ENCODE measurements at places on chromosomes 13 and 19.
A peak's percentile ranks its signal among the peaks of the same experiment; 100 is the strongest.

DNA sequence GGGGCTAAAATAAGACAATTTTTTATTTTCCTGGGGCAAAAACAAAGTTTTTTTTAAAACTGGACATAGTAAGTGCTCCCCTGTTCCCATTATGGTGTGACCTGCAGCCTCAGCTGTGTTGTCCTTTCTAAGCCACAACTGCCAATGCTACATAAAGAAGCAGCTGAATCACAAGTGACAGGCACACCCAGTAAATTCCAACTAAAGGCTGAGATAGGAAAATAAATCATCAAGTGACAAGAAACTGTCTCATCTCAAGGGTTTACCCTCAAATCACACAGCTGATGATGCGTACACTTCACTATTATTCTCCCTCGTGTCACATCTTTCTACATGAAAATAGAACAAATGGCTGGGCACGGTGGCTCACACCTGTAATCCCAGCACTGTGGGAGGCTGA, 28.7 kb downstream of the STK24 start:
- no peak for DNase-seq

DNA sequence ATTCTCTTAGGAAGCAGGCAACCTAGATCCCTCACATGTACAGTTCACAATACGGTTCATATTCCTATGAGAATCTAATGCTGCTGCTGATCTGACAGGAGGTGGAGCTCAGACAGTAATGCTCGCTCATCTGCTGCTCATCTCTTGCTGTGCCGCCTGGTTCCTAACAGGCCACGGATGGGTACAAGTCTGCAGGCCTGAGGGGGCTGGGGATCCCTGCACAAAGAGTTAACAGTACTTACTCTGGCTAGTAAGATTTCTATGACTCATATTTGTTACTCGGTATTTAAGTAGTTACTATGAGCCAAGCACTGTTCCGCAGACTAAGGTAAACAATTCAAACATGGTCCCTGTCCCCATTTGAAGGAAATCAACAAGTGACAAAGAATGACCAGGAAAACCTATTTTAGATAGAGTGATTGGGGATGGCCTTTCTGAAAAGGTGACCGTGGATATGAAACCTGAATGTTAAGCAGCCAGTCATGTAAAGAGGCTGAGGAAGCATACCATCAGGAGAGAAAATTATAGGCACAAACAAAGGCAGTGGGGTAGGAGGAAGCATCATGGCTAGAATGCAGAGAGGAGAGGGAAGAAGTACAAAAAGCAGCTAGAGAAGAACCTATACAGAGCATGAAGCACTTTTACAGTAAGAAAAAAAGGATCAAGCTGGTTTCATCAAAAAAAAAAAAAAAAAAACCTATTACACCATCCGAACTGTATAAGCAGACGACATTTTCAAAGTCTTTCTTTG, 20.6 kb upstream of the WBP4 start:
- DNase-seq, result no peak

- DNase-seq, result no peak
Observed at GRCh38 chr13:97629601-97630272, 195.8 kb downstream of the RAP2A start.

GRCh38 chr13:22194106-22194805, 523.4 kb downstream of the FGF9 start:
- no peak for DNase-seq

DNA sequence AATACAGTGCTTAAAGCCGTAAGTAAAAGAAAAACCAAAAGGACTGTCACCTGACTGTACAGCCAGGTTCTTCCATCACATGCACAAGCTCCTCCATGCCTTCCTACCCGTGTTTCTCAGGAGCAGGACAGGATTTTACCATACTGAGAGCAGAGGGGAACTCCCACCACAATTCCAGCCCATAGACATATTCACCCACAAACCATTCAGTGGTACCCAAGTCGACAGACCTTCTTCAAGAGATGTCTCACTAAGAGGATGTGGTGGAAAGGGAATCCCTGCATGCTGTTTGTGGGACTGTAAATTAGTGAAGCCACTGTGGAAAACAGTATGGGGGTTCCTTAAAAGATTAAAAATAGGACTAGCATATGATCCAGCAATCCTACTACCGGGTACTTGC, 66.9 kb upstream of the DOCK9 start:
- DNase-seq, result no peak

GRCh38 chr13:92896842-92897241, 329.8 kb upstream of the GPC6 start:
- DNase-seq, result peak; percentile 42

DNA sequence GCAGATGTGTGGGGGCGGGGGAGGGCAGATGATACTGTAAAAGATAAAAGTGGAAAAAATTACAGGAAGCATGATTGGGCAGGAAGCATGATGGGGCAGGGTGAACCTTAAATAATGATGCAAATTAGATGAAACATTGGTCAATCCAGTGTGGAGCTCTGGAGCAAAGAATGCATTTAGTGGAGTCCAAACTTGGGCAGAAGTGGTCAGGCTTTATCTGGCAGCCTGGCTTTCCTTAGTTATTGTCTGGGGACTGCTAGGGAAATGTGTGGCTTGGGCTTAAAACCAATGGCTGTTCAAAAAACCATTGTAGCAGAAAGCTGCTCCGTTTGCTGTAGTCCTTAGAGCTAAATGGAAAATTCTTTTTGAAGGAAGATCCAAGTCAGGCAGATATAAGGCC, 1077.3 kb upstream of the MIR17HG start:
- DNase-seq, result peak; percentile 25

DNA sequence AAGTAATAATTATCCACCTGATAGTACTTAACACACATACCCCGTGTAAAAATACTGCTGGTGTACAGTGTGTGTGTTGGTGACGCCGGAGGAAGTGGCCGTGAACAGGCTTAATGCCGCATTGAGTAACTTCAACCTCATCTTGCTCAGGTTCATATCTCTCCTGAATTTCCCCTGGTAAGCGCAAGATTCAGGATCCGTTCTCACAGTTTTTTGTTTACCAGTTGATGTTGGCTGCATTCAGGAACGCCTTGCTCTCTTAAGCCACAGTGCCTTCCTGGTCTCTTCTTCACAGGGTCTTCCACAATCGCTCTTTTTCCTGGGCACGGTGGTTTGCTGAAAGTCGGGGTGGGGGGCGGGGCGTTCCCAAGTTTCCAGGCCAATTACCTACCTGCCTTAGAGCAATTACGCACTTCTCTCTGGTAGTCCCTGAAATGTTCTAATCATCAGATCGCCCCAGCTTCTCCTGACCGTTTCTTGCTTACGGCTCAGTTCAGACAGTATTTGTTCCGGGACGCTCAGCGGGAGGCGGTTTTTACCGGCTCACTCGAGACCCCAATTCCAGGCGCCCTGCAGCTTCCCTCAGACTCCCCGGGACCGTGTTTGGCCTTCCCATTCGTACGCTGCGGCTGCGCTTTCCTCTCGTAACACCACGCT, 706 bp upstream of the DNAJC3 start:
- no peak for DNase-seq

DNA sequence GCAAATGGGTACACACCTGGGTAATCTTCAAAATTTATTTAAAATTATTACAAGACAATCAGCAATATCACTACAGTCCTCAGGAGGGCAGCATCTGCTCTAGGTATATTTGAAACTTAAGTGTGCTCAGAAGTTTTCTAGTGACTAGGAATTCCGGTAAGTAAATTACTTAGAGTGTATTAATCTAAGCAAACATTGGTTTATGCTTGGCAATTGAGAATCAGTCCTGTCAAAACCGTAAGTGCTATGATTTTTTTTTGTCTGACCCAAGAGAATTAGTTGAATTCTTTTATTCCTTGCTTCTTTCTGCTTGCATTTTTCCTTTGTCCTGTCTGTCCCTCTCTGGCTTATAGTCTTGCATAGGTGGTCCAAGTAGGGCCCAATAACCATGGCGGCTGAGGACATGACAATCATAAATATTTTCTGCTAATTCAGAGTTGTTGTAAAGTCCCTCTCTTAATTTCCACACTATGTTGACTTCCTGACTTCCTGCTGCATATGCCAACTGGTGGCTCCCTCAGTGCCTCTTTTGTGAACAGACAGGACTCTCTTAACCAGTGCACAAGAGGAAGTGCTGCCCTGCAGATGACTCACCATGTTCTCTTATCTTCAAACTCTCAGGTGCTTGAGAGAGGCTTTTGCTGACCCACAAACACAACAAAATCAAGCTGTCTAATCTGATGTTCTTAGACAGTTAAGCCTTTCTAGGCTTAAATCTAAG, 82.2 kb downstream of the SLAIN1 start:
- DNase-seq, result peak; percentile 72

GRCh38 chr13:34751492-34751891, 190.6 kb upstream of the NBEA start:
- DNase-seq, result no peak

- DNase-seq, result no peak
Observed at GRCh38 chr13:111865046-111865445, 201.9 kb upstream of the SOX1 start.

DNA sequence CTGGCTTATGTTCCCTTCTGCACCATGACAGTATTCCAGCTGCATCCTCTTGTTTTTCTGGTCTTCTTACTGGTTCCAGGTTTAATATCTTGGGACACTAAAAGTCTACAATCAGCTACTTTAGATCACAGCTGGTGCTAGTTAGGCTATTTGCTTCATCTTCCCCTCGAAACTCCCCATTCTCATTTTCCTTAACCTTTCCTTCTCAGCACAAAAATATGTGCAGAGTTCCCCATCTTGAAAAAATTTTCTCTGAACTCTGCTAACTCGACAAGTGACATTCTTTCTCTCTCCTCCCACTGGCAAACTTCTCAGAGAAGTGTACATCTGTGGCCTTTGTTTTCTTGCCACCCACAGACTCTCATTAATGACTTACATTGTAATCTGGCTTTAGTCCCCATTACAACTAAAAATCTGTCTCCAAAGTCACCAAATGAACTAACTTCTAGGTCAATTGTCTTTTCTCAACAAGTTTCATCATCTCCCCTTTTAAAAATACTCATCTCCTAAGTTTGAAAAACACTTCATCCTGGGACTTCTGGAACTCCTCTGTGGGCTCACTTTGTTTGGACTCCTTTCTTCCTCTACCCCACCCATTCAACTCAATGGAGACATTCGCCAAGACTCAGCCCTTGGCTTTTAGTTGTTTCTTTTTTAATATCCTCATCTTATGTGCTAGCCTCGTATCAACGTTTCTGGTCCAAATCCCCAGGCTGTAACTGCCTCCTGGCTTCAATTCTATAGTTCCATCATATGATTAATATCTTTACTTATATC, 7.1 kb upstream of the KL start:
- no peak for DNase-seq

DNA sequence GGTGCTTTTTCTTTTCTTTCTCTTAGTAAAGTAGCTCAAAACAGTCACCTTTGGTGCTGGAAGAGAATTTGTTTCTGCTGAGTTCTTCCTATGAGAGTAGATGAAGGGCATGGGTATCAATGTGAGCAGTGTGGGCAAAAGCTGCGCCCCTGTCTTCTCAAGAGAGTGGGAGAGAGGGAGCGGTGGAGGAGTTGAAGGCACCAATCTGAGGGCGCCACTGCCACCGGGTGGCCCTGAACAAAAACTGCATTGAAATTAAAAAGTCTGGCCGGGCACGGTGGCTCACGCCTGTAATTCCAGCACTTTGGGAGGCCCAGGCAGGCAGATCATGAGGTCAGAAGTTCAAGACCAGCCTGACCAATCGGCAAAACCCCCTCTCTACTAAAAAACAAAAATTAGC, 28.7 kb upstream of the EPHX3 start:
- no peak for DNase-seq

- DNase-seq, result no peak
Observed at GRCh38 chr13:41512441-41512840, 55.1 kb downstream of the RGCC start.

GRCh38 chr13:79659121-79659521, 178.2 kb downstream of the NDFIP2 start:
- no peak for DNase-seq

DNA sequence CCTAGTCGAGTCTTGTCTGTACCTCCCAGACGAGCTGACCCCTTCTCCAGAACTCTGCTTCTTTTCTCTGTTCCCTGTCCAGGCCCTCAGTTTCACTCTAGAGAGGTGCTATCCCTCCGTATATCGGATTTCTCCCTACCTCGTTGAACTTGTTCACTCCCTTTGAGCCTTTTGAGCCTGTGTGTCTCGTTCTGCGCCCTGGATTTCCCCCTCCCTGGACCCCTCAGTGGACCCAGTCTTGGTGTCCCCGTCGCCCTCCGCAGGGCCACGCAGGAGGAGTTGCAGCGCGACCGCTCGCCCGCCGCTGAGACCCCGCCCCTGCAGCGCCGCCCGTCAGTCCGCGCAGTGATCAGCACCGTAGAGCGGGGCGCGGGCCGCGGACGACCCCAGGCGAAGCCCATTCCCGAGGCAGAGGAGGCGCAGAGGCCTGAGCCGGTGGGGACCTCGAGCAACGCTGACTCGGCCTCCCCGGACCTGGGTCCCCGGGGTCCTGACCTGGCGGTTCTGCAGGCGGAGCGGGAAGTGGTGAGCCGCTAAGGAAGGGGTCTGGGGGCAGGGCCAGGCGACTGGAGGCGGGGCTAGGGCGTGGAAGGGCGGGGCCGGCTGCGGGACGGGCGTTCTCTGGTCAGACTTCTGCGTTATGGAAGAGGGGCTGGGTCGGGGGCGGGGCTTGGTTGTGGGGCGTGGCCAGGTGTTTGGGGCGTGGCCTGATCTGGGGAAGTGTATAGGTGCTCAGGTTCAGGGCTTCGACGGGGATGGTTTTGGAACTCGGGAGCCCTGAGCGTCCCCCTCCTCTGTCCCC, 5.5 kb downstream of the EPS8L1 start:
- DNase-seq, result peak; percentile 81

DNA sequence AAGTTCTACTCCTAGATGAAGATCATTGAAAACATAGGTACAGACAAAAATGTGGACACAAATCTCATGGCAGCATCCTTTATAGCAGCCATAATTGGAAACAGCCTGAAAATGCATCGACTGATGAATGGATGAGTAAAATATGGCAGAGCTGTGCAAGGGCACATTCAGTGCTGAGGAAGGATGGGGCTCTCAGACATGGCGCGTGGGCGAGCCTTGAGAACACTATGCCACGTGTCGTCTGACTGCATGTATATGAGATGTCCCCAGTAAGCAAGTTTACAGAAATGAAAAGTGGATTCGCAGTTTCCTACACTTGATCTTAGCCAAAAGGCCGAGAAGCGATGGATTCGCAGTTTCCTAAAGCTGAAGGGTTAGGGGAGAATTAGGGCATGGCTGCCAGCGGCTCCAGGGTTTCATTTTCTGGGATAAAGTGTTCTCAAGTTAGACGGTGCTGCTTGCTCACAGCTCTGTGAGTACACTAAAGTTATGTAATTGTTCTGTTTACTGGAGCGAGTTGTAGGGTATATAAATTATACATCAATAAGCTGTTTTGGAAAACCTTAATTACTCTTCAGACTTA, 78.0 kb downstream of the RAB20 start:
- no peak for DNase-seq

DNA sequence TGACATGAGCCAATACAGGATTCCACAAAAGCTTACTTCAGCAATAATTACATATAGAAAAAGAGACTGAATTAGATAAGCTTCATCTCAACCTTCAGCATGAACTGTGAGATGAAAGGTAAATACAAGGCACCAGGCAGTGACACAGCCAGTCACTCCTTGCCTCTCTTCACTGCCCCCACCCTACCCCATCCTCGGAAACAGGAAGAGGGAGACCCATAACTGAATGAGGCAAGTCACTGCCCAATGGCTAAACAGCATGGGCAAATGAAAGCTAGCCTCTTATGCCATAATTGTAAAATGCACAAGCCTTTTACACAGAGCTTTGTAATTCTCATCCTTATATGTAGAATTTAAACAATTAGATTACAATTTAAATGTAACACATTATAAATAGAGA, 1.7 kb downstream of the ZNF160 start:
- no peak for DNase-seq
